ENCODE measurements at places on chromosomes 3 and 15. TPM values are rescaled to one million over a fixed set of nuclear protein-coding genes. Genes with fewer than 3 reads are reported as not detected.

The SLC28A1 gene
- not detected for total RNA-seq

The ADAMTS7 gene
- 0.23 TPM for total RNA-seq

The IMPG2 gene
- total RNA-seq, result 0.13 TPM

The MOBP gene
- total RNA-seq, result not detected

The ISL2 gene
- 0.22 TPM for total RNA-seq

The TUSC7 gene
- total RNA-seq, result not detected

The TEX55 gene
- total RNA-seq, result not detected

The GMNC gene
- total RNA-seq, result not detected

The C3orf20 gene
- total RNA-seq, result 0.20 TPM

The SYNM gene
- 0.69 TPM for total RNA-seq

The CXCR6 gene
- 3.4 TPM for total RNA-seq

The C3orf49 gene
- not detected for total RNA-seq

The GABRB3 gene
- total RNA-seq, result 0.16 TPM

The HGD gene
- total RNA-seq, result 0.16 TPM

The TMEM158 gene
- total RNA-seq, result not detected

The SEMA7A gene
- 62.4 TPM for total RNA-seq

The CASR gene
- total RNA-seq, result not detected

The NOX5 gene
- total RNA-seq, result not detected

The TGM5 gene
- 0.11 TPM for total RNA-seq

The CCR9 gene
- 0.20 TPM for total RNA-seq

The ATP10A gene
- 21.0 TPM for total RNA-seq

The TM6SF1 gene
- 5.6 TPM for total RNA-seq

The ITGB5 gene
- total RNA-seq, result 0.41 TPM

The POU1F1 gene
- not detected for total RNA-seq

The STX19 gene
- total RNA-seq, result not detected

The ZIC4 gene
- not detected for total RNA-seq

The SPTSSB gene
- not detected for total RNA-seq

The FOXL2NB gene
- total RNA-seq, result not detected

The CHRFAM7A gene
- 0.77 TPM for total RNA-seq

The MYZAP gene
- total RNA-seq, result not detected

The C2CD4A gene
- total RNA-seq, result 0.67 TPM

The KNG1 gene
- total RNA-seq, result not detected

The HDC gene
- total RNA-seq, result not detected

The SNTN gene
- not detected for total RNA-seq

The LIPH gene
- not detected for total RNA-seq

The FILIP1L gene
- total RNA-seq, result 0.11 TPM

The HESX1 gene
- total RNA-seq, result 0.43 TPM

The SYNPR gene
- not detected for total RNA-seq

Data from activated CD8-positive, alpha-beta T cell treated with anti-CD3 and anti-CD28 coated beads for 36 hours (primary cell).